ENCODE measurements at places on chromosomes 6 and 20.

GRCh38 chr6:89553431-89553830, 85.1 kb downstream of the LYRM2 start:
- DNase-seq = no peak

GRCh38 chr20:3222635-3223600, 13.6 kb downstream of the ITPA start:
- no peak for DNase-seq

- DNase-seq = no peak
Observed at GRCh38 chr20:38473367-38473795, 738 bp downstream of the RALGAPB start.

DNA sequence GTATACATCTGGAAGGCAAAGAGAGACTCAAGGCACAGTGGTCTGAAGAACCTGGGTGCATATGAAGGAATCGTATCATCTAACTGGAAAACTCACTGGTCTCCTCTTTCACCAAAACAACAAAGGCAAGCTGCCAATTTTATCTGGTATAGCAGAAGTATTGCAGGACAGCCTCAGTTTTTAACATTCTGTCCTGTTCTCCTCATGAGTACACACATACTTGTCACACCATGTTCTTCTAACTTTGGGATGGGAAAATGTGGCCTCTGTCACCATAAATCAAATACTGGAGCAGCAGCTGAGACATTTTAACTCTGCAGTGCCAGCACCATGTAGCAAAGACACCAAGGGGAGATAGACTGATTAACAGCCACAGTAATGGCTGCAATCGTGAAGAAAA, 199.1 kb upstream of the CNR1 start:
- no peak for DNase-seq

DNA sequence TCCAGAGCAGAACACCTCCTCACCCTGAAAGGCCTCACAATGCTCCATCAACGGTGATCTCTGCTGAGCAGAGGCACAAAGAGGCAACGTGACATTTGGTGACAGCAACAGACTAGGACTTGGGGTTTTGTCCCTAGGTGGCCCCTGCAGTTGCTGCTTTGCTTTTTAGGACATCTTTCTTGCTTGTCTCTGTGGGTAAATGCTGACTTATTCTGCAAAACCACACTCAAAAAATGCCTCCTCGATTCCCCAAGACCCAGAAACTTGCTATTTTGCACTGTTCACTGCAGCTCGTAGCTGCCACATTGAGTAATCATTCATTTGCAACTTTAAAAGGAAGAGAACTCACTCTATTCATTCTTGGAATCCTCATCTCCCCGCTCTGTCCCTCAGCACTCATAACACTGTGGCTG, 209.9 kb downstream of the LY86 start:
- no peak for DNase-seq

- no peak for DNase-seq
Observed at GRCh38 chr6:169112483-169113320, 140.9 kb downstream of the THBS2 start.

DNA sequence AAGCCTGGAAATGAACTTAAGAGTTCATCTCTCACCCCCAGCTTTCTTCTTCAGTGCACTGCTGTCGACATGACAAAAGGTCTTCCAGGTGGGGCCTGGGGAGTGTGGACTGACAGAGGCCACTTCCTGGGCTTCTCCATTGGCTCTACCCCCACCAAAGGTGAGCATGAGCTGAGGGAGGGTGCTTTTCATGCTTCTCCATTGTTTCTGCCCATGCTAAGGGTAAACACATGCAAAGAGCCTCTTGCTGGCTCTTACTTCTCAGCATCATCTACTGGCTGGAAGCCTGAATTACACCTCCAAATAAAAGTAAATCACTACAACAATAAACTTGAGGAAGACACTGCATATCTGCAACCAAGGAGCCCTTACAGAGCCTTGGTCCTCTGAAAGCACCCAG, 227.2 kb downstream of the EPM2A start:
- DNase-seq = no peak
